ENCODE measurements at places on chromosomes 5 and 9.
A peak's percentile ranks its signal among the peaks of the same experiment; 100 is the strongest.

DNA sequence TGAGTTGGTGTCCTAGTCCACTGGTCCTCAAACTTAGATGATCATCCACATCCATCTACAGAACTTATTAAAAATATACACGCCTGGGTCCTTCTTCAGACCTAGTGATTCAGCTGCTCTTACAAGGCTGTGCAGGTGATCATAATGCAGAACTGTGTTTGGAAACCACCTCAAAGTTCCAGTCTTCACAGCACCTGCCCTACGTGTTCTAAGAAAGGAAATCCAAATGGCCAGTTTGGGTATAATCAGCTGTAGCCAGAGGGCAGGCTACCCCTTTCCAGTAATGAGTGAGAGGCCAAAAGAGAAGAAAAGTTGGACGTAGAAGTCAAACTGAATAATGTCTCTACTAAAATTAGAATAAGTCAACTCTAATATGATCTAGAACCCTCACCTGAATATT lies 15.4 kb downstream of the REEP5 start:
- DNase-seq, result peak; percentile 30

- DNase-seq, result no peak
These were observed 20.4 kb upstream of the IER5L start for GRCh38 chr9:129198319-129199043.

DNA sequence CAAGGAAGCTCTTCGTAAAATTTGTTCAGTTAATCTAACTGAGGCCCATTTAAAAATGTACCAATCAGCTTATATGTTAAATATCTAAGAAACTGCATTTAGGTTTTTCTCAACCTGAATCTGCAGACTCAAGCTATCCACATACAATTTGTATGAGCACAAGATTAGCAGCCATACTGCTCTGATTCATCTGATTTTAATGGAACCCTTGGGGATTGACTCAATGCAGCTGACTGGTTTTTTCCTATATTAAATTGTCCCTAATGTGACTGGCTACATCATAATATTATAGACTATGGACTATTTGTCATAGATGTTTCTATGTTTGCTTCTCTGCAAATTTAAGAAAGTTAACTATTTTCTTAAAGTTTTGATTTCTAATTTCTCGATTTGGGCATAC lies 451.0 kb upstream of the TUSC1 start:
- no peak for DNase-seq

DNA sequence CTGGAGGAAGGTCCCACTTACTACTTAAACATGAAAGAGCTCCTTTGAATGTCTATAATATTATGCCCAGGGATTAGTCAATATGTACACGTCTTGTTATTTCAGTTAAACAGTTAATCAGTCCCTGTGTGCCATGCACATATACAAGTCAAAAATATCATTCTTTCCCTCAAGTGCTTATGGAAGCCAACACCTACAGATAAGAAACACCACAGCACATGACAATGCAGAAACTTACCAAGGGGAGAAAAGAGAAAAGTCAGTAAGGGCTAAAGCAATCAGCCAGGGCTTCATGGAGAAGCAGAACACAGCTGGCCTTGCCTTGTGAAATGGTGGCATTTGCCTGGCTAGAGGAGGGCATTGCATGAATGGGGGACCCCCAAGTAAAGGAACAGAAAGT lies 88.3 kb downstream of the SNCAIP start:
- DNase-seq, result no peak

DNA sequence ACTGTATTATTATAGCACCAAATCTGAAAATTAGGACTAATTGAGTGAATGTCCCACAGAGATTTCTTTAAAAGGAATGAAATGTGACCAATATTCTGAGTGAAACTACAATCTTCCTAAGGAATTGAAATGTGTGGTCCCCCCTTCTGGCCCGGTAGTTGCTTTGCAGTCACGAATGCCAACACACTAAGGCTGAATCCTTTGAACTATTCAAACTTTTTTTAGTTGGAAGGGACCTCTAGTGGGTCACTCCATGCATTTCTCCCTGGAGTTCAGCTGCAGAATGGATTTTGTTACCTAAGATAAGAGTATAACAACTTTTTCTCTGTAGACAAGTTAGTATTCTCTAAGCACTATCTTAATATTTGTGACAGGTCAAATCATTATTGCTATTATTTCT lies 2.8 kb downstream of the CDH6 start:
- DNase-seq, result no peak

GRCh38 chr9:100160021-100160420 lies 61.0 kb downstream of the INVS start:
- peak; percentile 14 for DNase-seq

- no peak for DNase-seq
These were observed 344.3 kb downstream of the ZNF608 start for GRCh38 chr5:124402144-124402581.
